ENCODE measurements at places on chromosomes 4 and X. TPM values are rescaled to one million over a fixed set of nuclear protein-coding genes. Genes with fewer than 3 reads are reported as not detected.

DNA sequence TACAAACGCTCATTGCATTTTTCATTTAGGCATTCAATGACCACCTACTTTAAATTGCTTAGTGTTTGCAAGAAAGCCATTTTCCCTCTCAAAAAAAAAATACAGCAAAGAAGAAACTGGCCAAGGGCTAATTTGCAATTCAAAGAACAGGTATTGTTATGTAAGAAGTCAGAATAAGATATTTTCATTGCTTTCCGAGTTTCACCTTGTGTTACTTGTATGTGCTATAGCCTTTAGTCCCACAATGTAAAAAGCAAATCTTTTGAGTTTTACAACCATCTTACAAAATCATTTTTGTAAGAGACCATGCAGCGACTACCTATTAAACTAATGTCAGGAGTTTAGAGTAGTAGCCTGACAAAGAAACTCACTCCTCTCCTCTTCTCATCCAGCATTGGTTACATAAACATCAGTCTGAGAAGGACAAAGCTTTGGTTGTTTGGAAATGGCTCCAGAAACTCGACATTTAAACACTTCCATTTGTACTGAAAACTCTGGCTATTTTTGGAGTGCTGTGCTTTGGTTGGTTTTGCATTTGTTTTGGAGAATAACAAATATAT, 15.3 kb downstream of the TENM3 start:
- H3K4me3 ChIP-seq = no peak overlapping the region
- no peaks in the 10 kb centered on the region for H3K27me3 ChIP-seq
- no peaks in the 10 kb centered on the region for H3K36me3 ChIP-seq
- no peaks in the 10 kb centered on the region for H3K4me1 ChIP-seq

- no peaks in the 10 kb centered on the region for H3K36me3 ChIP-seq
- H3K27ac ChIP-seq = peak overlapping the region; percentile 11
- no peaks in the 10 kb centered on the region for H3K4me1 ChIP-seq
- no peaks in the 10 kb centered on the region for H3K27me3 ChIP-seq
- no peak for DNase-seq
Observed at GRCh38 chrX:148380650-148381561, 119.5 kb upstream of the AFF2 start.

DNA sequence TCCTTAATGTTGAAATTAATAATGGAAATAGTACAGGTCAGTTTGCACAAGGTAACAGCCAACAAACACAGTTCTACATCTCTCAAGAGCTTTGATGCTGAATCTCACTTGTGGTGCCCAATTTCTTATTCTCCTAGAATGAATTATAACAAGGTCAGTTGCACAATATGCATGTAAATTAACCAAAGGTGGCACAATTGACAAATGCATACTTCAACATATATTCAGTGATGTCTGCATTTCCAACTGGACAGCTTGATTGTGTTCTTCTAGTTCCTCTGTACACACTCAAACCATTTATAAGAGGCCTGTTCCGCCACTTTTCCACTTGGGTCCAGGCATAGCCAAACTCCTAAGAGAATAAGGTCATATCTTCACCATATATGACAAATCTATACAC, 210.3 kb upstream of the EPHA5 start:
- no peaks in the 10 kb centered on the region for H3K36me3 ChIP-seq
- no peaks in the 10 kb centered on the region for H3K4me1 ChIP-seq
- DNase-seq = no peak
- no peak overlapping the region for H3K4me3 ChIP-seq
- H3K27me3 ChIP-seq = no peaks in the 10 kb centered on the region

GRCh38 chrX:69024161-69024736, 141.0 kb downstream of the PJA1 start:
- peaks cover 11% of the 10 kb centered on the region for H3K4me1 ChIP-seq
- H3K27ac ChIP-seq = no peak overlapping the region
- DNase-seq = no peak
- no peaks in the 10 kb centered on the region for H3K36me3 ChIP-seq

GRCh38 chrX:96425200-96425599, 259.4 kb upstream of the DIAPH2 start:
- H3K4me3 ChIP-seq = no peak overlapping the region
- no peak overlapping the region for H3K27ac ChIP-seq
- no peak for DNase-seq
- no peaks in the 10 kb centered on the region for H3K36me3 ChIP-seq
- no peaks in the 10 kb centered on the region for H3K27me3 ChIP-seq

GRCh38 chrX:79375340-79375739, 8.2 kb upstream of the ITM2A start:
- no peak overlapping the region for H3K4me3 ChIP-seq
- no peak for DNase-seq
- no peaks in the 10 kb centered on the region for H3K27me3 ChIP-seq
- H3K4me1 ChIP-seq = no peaks in the 10 kb centered on the region
- H3K36me3 ChIP-seq = no peaks in the 10 kb centered on the region

DNA sequence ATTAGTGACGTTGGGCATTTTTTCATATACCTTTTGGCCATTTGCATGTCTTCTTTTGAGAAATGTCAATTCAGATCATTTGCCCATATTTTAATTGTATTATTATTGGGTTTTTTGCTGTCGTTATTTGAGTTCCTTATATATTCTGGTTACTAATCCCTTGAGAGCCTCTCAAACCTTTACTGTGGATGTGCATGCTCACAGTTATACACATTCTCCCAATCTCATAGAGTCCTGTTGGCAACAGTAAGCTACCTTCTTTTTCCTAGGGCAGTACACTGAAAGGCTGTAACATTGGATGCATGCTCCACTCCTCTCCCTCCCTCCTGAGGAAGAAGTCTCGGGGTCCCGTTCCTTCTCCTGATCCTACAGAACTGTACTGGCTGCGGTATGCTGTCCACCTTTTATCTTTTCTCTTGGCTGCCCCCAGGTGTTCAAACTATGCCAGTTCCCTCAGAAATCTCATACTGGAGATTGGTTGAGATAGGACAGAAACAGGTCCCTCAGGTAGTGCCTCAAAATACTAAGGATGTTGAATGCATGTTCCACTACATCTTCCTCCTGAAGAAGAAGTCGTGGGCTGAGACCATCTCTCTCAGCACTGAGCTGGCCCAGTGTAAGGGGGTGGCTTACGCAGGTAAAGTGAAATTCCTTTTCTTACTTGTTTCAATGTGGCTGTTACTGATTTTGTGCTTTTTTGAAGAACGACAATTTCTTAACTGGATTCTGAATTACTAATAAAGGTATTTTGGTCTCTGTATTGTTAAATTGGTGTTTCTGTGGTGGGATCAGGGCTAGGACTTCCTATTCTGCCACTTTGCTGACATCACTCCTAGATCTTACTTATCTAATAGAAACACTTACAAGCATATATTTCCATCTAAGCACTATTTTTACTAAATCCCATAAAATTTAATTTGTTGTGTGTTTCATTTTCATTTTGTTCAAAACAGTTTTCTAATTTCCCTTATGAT, 145.4 kb upstream of the HUWE1 start:
- no peak for DNase-seq
- H3K27me3 ChIP-seq = no peaks in the 10 kb centered on the region
- H3K27ac ChIP-seq = no peak overlapping the region

DNA sequence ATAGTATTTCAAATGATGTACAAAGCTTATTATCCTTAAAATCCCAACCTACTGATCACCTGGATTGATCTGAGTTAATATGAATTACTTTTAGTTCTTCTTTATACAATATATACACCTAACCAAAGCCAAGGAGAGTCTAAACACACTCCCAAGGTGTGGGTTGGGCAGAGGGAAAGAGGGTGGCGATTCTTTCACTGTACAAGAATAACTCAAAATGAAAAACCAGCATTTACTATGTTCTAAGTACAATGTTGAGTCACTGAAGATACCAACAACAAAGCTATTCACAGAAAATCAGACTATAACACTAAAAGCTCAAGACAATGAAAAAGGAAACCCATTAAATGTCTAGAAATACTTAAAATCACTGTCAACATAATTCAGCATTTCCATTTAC, 46.6 kb downstream of the ANKRD17 start:
- no peak overlapping the region for H3K27ac ChIP-seq
- no peak for DNase-seq
- no peak overlapping the region for H3K4me3 ChIP-seq
- no peaks in the 10 kb centered on the region for H3K27me3 ChIP-seq
- peaks cover 14% of the 10 kb centered on the region for H3K4me1 ChIP-seq

GRCh38 chrX:18537068-18537467, 111.7 kb downstream of the CDKL5 start:
- H3K36me3 ChIP-seq = no peaks in the 10 kb centered on the region
- no peak overlapping the region for H3K4me3 ChIP-seq
- no peak for DNase-seq
- H3K27me3 ChIP-seq = no peaks in the 10 kb centered on the region
- H3K4me1 ChIP-seq = no peaks in the 10 kb centered on the region
- H3K27ac ChIP-seq = no peak overlapping the region

DNA sequence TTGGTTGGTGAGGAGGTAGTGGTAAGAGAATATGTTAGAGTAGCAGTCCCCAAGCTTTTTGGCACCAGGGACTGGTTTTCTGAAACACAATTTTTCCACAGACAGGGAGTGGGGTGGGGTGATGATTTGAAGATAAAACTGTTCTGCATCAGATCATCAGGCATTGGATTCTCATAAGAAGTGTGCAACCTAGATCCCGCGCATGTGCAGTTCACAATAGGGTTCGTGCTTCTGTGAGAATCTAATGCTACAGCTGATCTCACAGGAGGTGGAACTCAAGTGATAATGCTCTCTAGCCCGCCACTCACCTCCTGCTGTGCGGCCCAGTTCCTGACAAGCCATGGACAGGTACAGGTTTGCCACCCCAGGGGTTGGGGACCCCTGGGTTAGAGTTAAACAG, 423.3 kb downstream of the GPAT3 start:
- no peak overlapping the region for H3K4me3 ChIP-seq
- DNase-seq = no peak
- H3K27me3 ChIP-seq = no peaks in the 10 kb centered on the region

DNA sequence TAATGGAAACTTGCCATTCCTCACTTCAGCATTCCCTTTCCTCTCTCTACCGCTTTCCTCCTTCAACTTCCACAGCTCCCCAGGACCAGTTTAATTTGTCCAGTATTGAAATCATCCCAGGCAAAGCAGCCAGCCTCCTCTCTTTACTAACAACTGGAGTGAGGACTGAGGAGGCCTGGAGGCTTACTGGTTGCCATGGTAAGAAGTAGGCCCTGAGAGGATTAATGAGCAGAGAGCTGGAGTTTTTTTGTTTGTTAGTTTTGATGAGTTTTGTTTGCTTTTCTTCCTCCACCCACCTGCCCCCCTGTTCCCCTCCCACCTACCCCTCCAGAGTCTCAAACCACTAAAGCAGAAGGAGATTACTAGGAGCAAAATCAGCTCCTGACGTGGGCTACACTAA, 29.5 kb upstream of the PLP1 start:
- no peaks in the 10 kb centered on the region for H3K36me3 ChIP-seq
- H3K4me1 ChIP-seq = no peaks in the 10 kb centered on the region
- H3K27ac ChIP-seq = no peak overlapping the region
- no peak overlapping the region for H3K4me3 ChIP-seq

GRCh38 chrX:80747832-80748231, 61.8 kb downstream of the BRWD3 start:
- H3K27me3 ChIP-seq = no peaks in the 10 kb centered on the region
- peaks cover 5% of the 10 kb centered on the region for H3K36me3 ChIP-seq
- no peak overlapping the region for H3K4me3 ChIP-seq
- no peak overlapping the region for H3K27ac ChIP-seq

DNA sequence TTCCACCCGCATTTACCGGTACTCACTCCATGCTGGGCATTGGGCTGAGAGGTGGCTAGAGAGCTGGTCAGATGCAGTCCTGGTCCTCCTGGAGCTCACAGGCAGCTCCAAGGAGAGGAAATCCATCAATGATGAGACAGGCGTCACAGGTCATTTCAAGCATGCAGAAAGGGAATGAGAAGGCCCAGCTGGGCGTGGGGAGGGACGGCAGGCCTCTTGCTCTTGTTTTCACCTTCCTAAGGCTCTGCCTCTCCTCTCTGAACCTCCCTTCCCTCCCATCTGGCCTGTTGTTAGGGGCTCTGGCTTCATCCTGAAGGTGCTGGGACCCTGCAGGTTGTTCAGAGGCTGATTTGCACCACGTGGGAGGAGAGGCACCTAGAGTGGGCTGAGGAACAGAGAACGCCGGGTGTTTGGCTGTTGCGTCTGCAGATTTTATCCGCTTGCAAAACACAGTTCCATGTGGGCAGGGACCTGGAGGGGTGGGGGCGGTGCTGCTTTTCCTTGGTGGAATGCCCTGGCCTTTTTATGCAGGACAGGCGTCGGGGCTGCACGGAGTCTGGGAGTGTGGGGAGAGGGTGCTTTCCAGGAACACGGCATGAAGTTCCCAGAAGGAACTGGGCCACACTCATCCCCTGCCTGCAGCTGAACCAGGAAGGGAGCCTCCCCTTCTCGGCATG, 81.5 kb upstream of the PSAPL1 start:
- H3K4me3 ChIP-seq = no peak overlapping the region
- no peaks in the 10 kb centered on the region for H3K36me3 ChIP-seq
- no peaks in the 10 kb centered on the region for H3K4me1 ChIP-seq
- peaks cover 16% of the 10 kb centered on the region for H3K27me3 ChIP-seq
- no peak overlapping the region for H3K27ac ChIP-seq

GRCh38 chrX:9866633-9867032, 80.4 kb downstream of the SHROOM2 start:
- no peak overlapping the region for H3K4me3 ChIP-seq
- no peaks in the 10 kb centered on the region for H3K36me3 ChIP-seq

GRCh38 chr4:176561368-176561767, 231.4 kb downstream of the VEGFC start:
- no peaks in the 10 kb centered on the region for H3K27me3 ChIP-seq
- DNase-seq = no peak
- no peaks in the 10 kb centered on the region for H3K4me1 ChIP-seq
- H3K4me3 ChIP-seq = no peak overlapping the region
- H3K36me3 ChIP-seq = no peaks in the 10 kb centered on the region

- H3K4me3 ChIP-seq = no peak overlapping the region
- DNase-seq = no peak
- peaks cover 22% of the 10 kb centered on the region for H3K4me1 ChIP-seq
- no peak overlapping the region for H3K27ac ChIP-seq
- H3K36me3 ChIP-seq = no peaks in the 10 kb centered on the region
Observed at GRCh38 chr4:3329887-3330286, 37.1 kb downstream of the RGS12 start.

TLR1 gene
- total RNA-seq = 35.3 TPM

VBP1 gene
- 32.2 TPM for total RNA-seq

SMIM43 gene
- 0.18 TPM for total RNA-seq

UGT8 gene
- 1.2 TPM for total RNA-seq

NUDT11 gene
- total RNA-seq = 0.53 TPM

PDZD11 gene
- 23.0 TPM for total RNA-seq

ATP11C gene
- 14.2 TPM for total RNA-seq

SUPT20HL1 gene
- not detected for total RNA-seq

OTC gene
- 0.71 TPM for total RNA-seq

FGF13 gene
- total RNA-seq = 4.0 TPM

AMTN gene
- not detected for total RNA-seq
